H9 (cell line): ENCODE measurements at places on chromosomes 12 and 14. TPM values are rescaled to one million over a fixed set of nuclear protein-coding genes. Genes with fewer than 3 reads are reported as not detected.
A peak's percentile ranks its signal among the peaks of the same experiment; 100 is the strongest.

DNA sequence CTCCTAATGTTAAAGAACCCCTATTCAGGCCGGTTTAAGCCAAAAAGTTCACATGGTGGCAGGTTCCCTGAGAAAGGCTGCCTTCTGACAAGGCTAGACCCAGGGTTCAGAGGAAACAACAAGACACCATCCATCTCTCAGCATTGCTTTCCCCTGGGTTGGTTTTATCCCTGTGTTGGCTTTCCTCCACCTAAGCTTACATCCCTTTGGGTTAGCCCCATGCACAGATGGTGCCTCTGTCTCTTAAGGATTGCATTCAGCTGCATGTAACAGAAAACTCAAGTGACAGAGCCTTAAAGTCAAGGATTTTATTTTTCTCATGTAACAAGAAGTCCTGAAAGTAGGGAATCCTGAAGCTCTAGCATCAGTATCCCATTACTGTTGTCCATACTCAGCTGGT lies 42.8 kb upstream of the RIN3 start:
- no peak overlapping the region for H3K27ac ChIP-seq
- peaks cover 11% of the 10 kb centered on the region for H3K4me1 ChIP-seq
- no peak for DNase-seq
- no peaks in the 10 kb centered on the region; the same call in 1 of the 2 replicates for H3K36me3 ChIP-seq
- H3K27me3 ChIP-seq = no peaks in the 10 kb centered on the region; the same call in 1 of the 2 replicates

DNA sequence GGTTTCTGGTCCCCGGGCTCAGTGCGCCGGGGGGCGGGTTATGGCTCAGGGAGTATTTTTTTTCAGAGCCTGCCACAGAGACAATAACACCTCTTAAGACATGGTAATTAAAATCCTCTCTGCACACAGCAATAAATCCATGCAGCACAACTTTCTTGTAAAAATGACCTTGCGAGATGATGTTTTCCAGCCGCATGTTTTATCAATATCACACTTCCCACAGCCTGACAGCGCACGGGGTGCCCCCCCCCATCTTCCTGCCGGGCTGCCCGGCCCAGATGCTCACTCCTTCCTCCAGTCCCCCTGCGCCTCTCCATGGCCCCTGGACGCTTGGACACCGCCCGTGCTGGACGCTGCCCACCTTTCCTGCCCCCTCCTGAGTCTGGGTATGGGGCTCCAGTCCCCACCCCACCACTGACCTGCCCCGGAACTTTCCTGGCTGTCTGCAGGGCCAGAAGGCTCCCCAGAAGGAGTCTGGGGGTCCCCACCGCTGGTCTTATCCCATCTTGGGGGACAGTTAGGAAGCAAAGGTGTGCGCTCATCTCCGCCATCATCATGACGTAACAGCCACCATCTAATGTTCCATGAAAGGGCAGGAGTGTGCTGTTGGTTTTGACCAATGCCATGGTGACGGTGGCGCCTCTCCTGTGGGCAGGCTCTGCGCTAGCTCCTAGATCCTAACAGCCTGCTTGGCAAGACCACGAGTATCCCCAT lies 182.9 kb downstream of the KIF26A start:
- no peaks in the 10 kb centered on the region for H3K36me3 ChIP-seq
- H3K27me3 ChIP-seq = no peaks in the 10 kb centered on the region
- H3K4me1 ChIP-seq = no peaks in the 10 kb centered on the region

GRCh38 chr12:42468341-42468821 lies 121.2 kb downstream of the PRICKLE1 start:
- H3K27ac ChIP-seq = no peak overlapping the region
- peaks cover 5% of the 10 kb centered on the region for H3K4me1 ChIP-seq

GRCh38 chr12:22728987-22729386 lies 104.0 kb downstream of the ETNK1 start:
- H3K4me3 ChIP-seq = no peak overlapping the region
- no peak overlapping the region for H3K27ac ChIP-seq
- no peaks in the 10 kb centered on the region for H3K4me1 ChIP-seq
- no peak for DNase-seq
- no peaks in the 10 kb centered on the region for H3K27me3 ChIP-seq

DNA sequence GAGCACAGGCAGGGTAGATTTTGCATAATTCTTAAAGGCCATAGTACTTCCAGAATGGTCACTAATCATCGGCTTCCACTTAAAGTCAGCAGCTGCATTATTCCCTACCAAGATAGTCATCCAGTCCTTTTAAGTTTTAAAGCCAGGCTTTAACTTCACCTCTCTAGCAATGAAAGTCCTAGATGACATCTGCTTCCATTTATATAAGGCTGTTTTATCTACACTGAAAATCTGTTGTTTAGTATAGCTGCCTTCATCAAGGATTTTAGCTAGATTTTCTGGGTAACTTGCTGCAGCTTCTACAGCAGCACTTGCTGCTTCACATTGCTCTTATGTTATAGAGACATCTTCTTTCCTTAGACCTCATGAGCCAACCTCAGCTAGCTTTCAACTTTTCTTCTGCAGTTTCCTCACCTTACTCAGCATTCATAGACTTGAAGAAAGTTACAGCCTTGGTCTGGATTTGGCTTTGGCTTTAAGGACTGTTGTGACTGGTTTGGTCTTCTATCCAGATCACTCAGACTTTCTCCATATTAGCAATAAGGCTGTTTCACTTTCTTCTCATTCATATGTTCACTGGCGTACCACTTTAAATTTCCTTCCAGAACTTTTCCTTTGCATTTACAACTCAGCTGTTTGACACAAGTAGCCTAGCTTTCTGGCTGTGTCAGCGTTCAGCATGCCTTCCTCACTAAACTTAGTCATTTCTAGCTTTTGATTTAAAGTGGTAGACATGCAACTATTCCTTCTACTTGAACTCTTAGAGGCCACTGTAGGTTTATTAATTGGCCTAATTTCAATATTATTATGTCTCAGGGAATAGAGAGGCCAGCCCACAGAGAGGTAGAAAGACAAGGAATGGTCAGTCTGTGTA lies 209.9 kb upstream of the GARIN2 start:
- no peaks in the 10 kb centered on the region for H3K27me3 ChIP-seq
- DNase-seq = no peak

- no peaks in the 10 kb centered on the region for H3K4me1 ChIP-seq
- no peak overlapping the region for H3K4me3 ChIP-seq
- H3K36me3 ChIP-seq = peaks cover 5% of the 10 kb centered on the region; the same call in 1 of the 2 replicates
These were observed 93.4 kb downstream of the C12orf75 start for GRCh38 chr12:105423921-105424320.

DNA sequence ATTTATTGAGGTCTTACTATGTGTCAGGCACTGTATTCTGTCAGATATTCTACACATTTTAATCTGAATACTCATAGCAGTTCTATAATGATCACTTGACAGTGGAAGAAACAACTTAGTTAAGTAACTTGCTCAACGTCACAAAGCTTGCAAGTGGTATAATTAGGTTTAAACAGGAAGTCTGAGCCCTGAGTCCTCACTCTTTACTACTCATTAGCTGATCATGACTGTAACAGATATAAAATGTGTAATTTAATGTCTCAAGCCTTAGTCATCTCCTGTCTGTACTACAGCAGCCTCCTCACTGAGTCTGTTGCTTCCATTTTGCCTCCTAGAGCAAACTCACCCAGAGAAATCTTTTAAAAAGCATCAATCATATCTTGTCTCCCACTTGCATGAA lies 38.9 kb downstream of the PPP4R4 start:
- peaks cover 6% of the 10 kb centered on the region for H3K36me3 ChIP-seq
- no peaks in the 10 kb centered on the region for H3K4me1 ChIP-seq
- no peak for DNase-seq
- no peaks in the 10 kb centered on the region for H3K27me3 ChIP-seq
- no peak overlapping the region for H3K27ac ChIP-seq

GRCh38 chr14:73460691-73461127 lies 2.4 kb upstream of the NUMB start:
- no peak overlapping the region for H3K27ac ChIP-seq
- H3K27me3 ChIP-seq = no peaks in the 10 kb centered on the region

DNA sequence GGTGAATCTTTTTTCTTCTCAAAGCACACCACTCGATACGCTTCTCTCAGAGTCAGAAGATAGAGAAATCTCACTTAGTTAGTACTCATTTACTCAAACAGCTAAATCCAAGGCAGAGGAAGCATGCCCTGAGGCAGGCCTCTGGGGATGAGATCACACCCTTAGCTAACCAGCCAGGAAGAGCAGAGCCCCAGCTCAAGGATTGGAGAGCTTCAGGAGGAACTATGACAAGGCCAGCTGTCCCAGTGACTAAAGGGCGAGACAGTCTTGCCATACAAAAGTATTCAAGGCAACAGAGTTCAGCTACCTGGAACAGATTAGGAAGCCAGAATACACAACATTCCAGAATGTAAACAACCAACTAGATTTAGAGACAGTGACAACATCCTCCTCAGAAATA lies 197.7 kb upstream of the CCDC196 start:
- H3K4me3 ChIP-seq = no peak overlapping the region
- H3K27me3 ChIP-seq = no peaks in the 10 kb centered on the region
- DNase-seq = no peak
- H3K4me1 ChIP-seq = no peaks in the 10 kb centered on the region
- H3K36me3 ChIP-seq = no peaks in the 10 kb centered on the region

- no peak overlapping the region for H3K4me3 ChIP-seq
- H3K27me3 ChIP-seq = no peaks in the 10 kb centered on the region
- DNase-seq = no peak
- peaks cover 70% of the 10 kb centered on the region for H3K36me3 ChIP-seq
These were observed 27.2 kb downstream of the RAD52 start for GRCh38 chr12:922285-922684.

GRCh38 chr12:131141514-131141913 lies 187.8 kb downstream of the ADGRD1 start:
- H3K4me3 ChIP-seq = no peak overlapping the region
- no peaks in the 10 kb centered on the region for H3K27me3 ChIP-seq
- peak; percentile 22 for DNase-seq
- H3K36me3 ChIP-seq = no peaks in the 10 kb centered on the region
- H3K4me1 ChIP-seq = no peaks in the 10 kb centered on the region

- H3K4me3 ChIP-seq = no peak overlapping the region
- H3K4me1 ChIP-seq = no peaks in the 10 kb centered on the region
- no peak for DNase-seq
- no peaks in the 10 kb centered on the region for H3K36me3 ChIP-seq
- no peak overlapping the region for H3K27ac ChIP-seq
These were observed 279.3 kb downstream of the NPAS3 start for GRCh38 chr14:33218026-33218425.

DNA sequence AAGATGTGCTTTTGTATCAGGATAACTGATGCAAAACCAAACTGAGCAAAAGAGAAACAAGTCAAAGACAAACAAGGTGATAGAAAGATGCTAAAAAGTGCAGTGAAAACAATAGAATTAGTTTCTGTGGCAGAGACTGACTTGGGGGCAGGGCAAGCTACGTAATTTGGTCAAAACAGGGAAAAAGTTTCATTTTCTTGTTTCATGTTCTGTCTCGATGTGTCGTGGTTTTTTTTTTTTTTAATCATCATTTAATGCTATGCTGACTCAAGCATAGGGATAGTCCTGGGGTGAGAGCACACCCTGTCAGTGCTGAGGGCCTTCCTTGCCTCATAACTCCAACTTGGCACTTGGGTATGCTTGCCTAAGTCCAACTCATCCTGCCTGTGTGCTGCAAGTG lies 144.1 kb upstream of the PTPRQ start:
- no peak overlapping the region for H3K4me3 ChIP-seq
- no peak overlapping the region for H3K27ac ChIP-seq
- H3K4me1 ChIP-seq = no peaks in the 10 kb centered on the region
- no peaks in the 10 kb centered on the region for H3K36me3 ChIP-seq

DNA sequence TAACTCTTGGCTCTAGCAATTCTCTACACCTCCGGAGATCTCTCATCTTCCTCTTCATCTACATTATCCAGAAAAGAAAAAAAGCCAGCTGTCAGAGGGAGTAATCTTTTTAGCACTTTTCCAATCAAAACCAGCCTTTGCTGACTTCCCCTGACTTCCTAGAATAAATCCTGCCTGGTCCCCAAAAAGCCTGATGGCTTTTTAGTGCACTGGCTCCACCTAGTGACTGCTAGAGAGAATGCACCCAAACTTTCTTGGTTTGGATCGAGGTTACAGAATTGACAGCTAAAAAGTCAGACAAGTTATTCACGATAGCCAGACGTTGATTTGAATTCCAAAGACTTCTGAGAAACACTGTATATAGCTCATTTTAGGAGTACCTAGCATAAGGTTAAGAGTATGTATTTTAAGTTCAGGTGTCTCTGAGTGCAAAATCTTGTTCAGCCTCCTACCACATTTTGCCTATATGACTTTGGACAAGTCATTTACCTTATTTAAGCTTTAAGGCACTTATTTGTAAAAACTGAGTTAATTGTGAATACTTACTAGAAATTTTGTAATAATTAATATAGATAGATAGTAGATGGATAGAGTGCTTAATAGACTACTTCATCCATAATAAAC lies 185.7 kb upstream of the GRIN2B start:
- peaks cover 3% of the 10 kb centered on the region; the same call in 1 of the 2 replicates for H3K36me3 ChIP-seq
- no peaks in the 10 kb centered on the region for H3K27me3 ChIP-seq
- H3K4me1 ChIP-seq = no peaks in the 10 kb centered on the region
- no peak overlapping the region for H3K4me3 ChIP-seq

CLEC4A gene
- 0.18 and 0.37 TPM in 2 replicates for total RNA-seq

P2RX2 gene
- 1.8 and 2.2 TPM in 2 replicates for total RNA-seq

ACRBP gene
- 1.3 and 1.9 TPM in 2 replicates for total RNA-seq

INHBC gene
- total RNA-seq = not detected in 2 replicates

RDH16 gene
- 0.31 and 0.39 TPM in 2 replicates for total RNA-seq

IAPP gene
- total RNA-seq = not detected in 2 replicates

NYNRIN gene
- total RNA-seq = 18.1 and 18.7 TPM in 2 replicates

SCNN1A gene
- total RNA-seq = 104 and 111 TPM in 2 replicates

GPR137C gene
- total RNA-seq = 4.2 and 4.3 TPM in 2 replicates

GPR84 gene
- total RNA-seq = not detected in 2 replicates
